ENCODE measurements at places on chromosomes 6 and 20.

DNA sequence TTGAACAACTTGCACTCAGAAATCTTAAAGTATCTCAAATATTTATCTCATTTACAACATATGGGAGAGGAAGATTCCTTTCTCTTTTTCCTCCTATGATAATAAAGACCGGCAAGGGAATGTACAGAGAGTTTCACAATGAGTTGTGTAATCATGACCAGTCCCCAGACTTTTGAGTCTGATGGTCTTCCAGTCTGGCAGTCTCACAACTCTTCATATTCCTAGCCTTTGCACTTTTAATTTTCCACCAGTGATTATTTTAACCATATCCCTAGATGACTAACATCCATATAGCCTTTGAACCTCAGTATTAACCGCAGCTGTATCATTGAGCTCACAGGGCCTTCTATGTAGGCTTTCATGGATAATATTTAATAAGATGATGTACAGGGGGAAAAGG, 278.5 kb downstream of the KHDC1L start:
- no peak for DNase-seq

DNA sequence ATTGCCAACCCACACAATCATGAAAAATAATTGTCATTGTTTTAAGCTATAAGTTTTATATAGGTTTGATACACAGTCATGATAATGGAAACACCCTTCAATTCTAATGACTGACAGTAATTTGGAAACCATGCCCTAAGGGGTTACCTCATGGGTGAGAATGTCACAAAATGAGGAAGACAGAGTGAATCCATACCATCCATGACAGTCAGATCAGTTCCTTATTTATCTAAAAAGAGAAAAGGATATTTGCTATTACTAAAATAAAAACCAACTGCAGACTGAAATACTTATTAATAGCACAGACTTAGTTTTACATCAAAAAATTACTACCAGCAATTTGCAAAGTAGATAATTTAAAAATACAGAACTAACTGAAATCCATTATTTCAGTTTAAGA, 437.8 kb downstream of the UTRN start:
- no peak for DNase-seq

- no peak for DNase-seq
Observed at GRCh38 chr6:77106992-77107391, 356.3 kb downstream of the HTR1B start.

DNA sequence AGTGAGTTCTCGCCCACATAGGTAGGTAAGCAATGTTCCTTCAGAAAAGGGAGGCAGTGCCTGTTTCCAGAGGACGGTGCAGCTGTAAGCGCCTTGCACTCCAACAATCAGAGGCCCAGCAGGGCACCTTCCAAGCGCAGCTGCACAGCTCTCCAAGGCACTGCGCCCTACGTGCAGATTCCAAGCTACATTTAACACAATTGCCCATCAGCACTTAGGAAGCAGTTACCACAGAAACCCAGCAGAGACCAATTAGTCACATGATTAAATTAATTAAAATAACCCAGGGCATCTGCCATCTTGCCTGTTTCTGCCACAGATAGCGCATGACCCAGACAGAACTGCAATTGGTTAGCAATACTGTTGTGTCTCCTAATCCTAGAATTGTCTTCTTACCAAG, 65.5 kb downstream of the SOBP start:
- peak; percentile 74 for DNase-seq

DNA sequence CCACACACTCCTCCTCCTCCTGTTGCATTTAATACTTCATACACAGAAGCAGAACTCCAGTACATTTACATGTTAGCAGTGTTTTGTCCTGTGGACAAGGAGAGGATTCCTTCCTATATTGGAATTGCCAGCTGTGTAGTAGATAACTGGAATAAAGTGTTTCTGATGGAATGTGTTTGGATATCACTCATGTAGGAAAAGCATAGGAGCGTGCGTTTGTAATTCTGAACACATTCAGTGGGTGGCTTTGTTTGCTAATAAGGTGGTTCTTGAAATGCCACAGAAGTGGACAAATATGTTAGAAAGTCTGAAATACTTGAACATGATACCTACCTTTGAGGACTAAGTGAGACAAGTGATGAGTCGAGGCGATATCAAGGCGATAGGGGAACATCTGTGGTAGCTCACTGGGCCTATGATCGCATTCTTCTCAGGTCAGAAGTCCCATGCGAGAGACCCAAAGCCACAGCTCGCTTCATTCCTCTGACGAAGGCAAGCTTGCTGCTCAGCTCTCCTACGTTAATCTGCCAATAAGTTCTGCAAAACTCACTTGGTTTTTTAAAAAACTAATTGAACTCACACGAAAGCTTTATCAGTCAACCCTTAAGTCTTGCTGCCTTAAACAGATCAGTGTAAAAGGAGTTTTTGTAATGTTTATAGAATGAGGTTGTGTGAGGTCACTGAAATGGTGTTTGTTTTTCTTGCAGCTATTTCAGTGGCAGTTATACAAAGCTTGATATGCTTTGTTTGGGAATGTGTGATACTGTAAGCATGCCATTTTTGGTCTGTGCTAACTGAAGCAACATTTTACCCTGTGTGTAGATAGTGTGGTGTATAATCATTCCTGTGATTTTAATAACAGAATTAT, 159.9 kb downstream of the SOX4 start:
- no peak for DNase-seq

- DNase-seq: no peak
Observed at GRCh38 chr20:6812530-6812929, 45.0 kb downstream of the BMP2 start.

DNA sequence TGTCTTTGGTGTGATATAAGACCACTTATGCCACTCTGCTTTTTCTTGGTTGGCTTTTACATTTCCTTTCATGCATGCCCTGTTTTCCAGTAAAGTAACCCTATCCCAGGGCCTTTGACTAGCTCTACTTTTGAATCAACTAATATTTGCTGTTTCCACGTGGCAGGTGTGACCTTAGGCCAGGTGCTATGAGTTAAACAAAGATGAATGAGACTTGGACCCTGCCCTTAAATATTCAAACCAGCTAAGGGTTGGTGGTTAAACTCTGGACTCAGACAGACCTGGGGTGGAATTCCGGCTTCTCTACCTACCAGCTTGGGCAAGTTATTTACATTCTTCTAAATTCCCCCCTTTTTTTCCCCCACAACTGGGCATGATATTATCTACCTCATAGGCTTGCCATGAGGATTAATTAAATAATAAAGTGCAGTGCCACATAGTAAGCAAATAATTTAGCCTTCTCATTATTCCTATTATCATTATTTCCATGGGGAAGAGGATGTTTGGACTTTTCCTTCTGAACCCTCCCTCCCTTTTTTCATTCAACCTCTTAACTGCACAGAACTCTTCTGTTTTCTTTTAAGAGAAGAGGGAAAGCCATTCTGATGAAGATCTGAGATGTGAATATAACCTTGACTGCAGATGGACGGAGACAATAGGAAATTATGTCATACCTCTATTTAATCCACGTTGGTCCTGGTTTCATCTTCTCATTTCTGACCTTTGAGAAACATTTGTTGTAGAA, 143.6 kb upstream of the TNFAIP3 start:
- no peak for DNase-seq

DNA sequence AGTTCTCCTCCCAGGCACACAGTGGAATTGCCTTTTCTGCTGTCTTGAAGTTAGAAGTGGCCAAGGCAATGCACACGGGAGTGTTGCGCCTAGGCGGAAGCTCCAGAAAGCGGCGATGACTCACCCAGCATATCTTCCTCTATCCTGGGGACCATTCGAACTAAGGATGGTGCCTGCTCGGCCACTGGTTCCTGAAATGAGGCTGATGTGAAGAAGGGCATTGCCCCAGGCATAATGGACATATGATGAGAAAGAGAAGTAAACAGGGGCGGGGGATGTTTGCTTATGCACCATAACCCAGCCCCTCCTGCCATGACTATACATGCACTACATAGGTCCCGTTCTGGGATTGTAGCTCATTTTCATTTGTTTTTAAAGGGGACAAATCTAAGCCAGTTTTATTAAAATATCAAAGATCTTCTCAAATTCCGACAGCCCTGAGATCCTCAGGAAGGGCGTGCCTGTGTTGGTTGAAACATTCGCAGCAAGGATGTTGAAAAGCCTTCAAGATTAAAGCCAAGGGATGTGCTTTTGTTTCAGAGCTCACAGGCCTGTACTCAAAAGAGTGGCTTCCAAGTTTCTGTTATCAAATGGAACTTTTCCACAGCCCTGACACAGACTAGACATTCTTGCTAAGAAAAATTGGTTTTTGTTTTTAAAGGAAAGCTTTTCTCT, 218.5 kb downstream of the LY86 start:
- DNase-seq: no peak

GRCh38 chr6:33744001-33744848, 2.5 kb downstream of the IP6K3 start:
- DNase-seq: peak; percentile 77

Measured in NCI-H2107 (cell line).